ENCODE measurements at places on chromosomes 7 and 10. TPM values are rescaled to one million over a fixed set of nuclear protein-coding genes. Genes with fewer than 3 reads are reported as not detected.

The MEOX2 gene
- total RNA-seq, result 0.09 TPM

The PIP gene
- not detected for total RNA-seq

DNA sequence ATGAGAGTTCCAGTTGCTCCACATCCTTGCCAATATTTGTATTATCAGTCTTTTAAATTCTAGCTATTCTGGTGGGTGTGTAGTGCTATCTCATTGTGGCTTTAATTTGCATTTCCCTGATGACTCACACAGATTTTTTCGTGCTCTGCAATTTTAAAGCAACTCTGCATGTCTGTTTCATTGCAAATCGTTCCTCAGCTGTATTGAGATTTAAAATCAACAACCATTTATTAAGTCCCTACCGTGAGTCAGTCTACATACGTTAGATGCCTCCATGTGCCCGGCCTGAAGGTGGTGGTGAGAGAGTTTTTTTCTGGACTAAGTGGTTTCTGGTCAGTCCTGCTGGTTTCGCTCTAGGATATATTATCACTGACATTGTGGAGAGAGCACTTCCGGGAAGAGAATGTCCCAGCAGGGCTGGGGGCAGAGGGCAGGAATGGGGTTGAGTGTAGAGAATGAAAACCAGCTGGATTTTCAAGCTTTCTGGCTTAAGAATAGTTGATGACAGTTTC, 8.4 kb upstream of the HYCC1 start:
- DNase-seq, result no peak

DNA sequence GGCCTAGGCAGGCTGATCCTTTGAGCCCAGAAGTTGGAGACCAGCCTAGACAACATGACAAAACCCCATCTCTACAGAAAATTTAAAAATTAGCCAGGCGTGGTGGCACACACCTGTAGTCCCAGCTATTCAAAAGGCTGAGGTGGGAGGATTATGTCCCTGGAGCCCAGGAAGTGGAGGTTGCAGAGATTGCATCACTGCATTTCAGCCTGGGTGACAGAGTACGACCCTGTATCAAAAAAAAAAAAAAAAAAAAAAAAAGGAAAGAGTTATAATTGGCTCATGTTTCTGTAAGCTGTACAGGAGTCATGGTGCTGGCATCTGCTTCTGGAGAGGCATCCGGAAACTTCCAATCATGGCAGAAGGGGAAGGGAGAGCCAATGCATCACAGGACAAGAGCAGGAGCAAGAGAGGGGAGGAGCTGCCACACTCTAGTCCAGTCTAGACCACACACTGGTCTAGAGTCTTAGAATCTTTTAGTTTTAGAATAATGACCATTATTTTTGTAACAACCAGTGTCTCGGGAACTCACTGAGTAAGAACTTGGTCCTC, 16.8 kb downstream of the DOCK1 start:
- no peak for DNase-seq

The PRKRIP1 gene
- 18.3 TPM for total RNA-seq

The AASS gene
- total RNA-seq, result 79.6 TPM

DNA sequence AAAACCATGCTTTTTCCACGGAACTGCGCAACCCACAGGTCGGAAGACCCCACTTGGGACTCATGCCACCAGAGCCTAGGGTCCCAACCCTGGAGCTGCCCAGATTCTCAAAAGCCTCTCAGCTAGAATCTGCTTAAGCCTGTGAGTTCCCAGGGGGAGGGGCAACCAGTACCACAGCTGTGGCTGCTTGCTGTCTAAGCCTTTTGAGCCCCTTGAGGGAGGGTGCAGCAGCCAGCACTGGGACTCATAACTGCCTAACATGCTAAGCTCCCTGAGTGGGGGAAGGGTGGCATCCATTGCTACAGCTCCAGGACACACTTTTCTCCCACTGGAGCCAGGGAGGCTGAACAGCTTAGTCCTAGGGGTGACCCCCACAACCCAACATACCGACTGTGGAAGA, 485.6 kb upstream of the GRM3 start:
- DNase-seq, result no peak

GRCh38 chr10:119135513-119135881, 30.0 kb downstream of the SFXN4 start:
- no peak for DNase-seq

The NPFFR1 gene
- total RNA-seq, result 0.54 TPM

The GTF2IRD1 gene
- 20.7 TPM for total RNA-seq

- DNase-seq, result no peak
Measured at GRCh38 chr7:152572101-152572500, 103.8 kb downstream of the XRCC2 start.

The HMX2 gene
- not detected for total RNA-seq

GRCh38 chr10:1047937-1048336, 982 bp downstream of the IDI1 start:
- DNase-seq, result no peak

GRCh38 chr10:124198871-124199270, 105.5 kb upstream of the CHST15 start:
- no peak for DNase-seq

DNA sequence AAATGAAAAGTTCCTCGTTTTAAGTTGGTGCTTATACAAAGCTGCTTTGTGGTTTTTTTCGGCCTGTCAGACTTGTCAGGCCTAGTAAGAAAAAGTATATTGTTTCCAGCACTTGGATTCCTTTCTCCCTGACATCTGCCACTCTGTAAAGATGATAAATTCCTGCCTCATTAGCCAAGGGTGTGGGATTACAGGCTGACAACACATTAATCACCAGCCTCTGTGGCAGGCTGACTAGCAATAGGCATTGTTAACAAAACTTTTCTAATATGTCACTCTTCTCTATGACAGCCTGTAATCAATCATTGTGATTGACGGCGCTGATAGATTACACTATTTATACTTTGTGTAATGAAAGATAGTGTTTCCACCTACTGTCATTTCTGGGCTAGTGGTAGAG, 682.5 kb downstream of the LRMDA start:
- DNase-seq, result no peak

The TMEM229A gene
- 2.4 TPM for total RNA-seq

The AKR1C8 gene
- total RNA-seq, result 0.45 TPM

- no peak for DNase-seq
Measured at GRCh38 chr7:85160223-85160622, 26.6 kb downstream of the SEMA3D start.

The HOXA5 gene
- not detected for total RNA-seq

DNA sequence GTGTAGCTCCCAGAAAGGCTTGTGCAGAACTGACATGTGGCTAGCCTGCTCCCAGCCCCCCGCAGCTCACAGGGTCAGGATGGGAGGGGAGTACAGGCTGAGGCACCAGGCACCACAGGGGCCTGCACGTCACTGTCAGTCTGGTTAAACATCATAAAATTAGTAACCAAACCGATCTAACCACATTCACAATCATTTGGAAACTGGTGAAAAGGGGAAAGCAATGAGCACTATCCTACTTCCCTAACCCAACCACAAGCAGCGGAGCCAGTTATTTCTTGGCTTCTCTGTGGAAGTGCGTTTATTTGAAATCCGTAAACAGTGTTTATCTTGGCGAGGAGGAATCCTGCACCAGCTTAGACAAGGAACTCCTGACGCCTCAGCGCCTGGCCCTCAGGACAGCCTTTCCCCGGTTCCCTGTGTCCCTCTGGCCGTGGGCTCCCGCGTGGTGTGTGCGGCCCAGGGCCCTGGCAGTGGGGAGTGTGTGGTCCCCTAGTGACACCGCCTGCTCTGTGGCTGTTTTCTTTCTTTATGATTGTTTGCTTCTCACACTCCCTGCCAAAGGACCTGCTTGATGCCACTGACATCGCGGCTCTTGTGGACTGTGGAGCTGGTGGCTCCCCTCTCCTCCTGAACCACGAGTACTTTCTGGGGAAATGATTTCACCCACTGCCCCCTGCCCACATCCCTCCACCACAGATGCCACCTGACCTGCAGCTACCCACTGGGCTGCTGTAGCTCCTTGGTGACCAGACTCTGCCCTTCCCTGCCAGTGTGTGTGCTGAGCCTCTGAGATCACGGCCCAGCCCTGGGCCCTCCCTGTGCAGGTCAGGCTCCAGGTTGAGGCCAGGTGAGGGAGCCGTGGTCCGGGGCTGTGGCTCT, 38.0 kb downstream of the INPP5A start:
- no peak for DNase-seq

DNA sequence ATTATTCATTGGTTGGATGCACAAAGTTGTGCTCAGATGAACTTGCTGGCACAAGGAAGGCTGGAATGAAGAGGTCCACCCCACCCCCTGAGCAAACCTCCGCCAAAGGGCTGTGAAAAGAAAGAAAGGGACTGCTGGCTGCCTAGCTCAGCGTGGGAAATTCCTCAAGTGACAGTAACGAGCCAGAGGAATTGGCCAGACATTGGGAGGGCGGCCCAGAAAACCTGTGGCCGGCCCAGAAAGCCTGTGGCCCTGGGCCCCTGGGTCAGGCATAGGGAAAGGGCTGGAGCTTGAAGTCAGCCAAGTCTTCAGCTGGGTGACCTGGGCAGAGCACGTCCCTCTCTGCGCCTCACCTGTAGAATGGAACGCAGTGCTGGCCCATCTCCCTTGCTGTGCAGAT, 30.6 kb upstream of the CTBP2 start:
- DNase-seq, result no peak

DNA sequence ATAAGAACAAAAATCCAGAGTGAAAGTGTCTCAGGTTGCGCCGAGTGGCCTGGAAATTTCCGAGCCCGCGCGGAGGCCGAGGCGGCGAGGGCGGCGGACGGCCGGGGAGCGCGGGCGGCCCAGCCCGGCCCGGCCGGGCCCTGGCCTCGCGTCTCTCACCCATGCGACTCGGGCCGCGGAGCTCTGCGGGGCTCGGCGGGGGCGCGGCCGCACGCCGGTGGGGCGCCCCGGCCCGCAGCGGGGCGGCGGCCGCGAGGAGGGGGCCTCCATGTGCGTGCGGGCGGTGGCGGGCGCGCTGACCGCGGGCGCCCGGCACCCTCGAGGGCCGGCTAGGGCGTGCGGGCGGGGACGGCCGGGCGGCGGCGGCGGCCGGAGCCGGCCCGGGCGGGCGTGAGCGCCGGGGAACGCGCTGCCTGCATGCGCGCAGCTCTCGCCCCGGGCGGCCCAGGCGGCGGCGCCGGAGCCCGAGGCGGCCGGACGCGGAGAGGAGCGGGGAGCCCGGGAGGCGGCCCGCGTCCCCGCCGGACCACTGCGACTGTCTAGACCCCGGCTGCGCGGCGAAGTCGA, 302 bp upstream of the EN2 start:
- DNase-seq, result no peak

DNA sequence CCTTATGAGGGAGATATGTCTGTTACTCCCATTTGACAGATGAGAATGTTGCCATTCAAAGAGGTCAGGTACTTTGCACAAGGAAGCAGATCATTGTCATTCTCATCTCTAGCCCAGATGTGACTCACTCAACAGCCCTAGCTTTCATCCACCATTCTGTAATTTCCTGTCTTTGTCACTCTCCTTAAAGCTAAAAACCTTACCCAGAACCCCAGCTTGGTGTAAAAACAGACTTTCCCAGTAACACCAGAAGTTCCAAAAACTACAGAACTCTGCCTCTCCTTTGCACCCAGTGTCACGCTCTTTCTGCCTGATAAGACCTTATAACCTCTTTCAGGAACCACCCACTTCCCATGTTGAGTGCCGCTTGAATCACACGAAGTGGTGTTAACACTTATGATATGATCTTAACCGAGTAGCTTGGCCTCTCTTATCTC, 89.1 kb upstream of the SP4 start:
- DNase-seq, result no peak

The RPEL1 gene
- total RNA-seq, result not detected

The CPA1 gene
- not detected for total RNA-seq

The TMEM270 gene
- total RNA-seq, result not detected

DNA sequence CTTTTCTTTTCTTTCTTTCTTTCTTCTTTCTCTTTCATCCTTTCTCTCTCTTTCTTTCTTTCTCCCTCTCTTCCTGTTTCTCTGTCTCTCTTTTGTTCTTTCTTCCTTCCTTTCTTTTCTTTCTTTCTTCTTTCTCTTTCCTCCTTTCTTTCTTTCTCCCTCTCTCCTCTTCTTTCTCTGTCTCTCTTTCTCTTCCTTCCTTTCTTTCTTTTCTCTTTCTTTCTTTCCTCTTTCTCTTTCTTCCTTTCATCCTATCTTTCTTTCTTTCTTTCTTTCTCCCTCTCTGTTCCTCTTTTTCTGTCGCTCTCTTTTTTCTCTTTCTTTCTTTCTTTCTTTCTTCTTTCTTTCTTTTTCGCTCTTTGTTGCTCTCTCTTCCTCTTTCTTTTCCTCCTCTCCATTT, 1149.2 kb upstream of the AUTS2 start:
- no peak for DNase-seq

GRCh38 chr7:45100761-45101480, 10.6 kb downstream of the TBRG4 start:
- no peak for DNase-seq

The ELN gene
- 27.0 TPM for total RNA-seq

- DNase-seq, result no peak
Measured at GRCh38 chr7:159141167-159141566, 3.5 kb downstream of the VIPR2 start.

DNA sequence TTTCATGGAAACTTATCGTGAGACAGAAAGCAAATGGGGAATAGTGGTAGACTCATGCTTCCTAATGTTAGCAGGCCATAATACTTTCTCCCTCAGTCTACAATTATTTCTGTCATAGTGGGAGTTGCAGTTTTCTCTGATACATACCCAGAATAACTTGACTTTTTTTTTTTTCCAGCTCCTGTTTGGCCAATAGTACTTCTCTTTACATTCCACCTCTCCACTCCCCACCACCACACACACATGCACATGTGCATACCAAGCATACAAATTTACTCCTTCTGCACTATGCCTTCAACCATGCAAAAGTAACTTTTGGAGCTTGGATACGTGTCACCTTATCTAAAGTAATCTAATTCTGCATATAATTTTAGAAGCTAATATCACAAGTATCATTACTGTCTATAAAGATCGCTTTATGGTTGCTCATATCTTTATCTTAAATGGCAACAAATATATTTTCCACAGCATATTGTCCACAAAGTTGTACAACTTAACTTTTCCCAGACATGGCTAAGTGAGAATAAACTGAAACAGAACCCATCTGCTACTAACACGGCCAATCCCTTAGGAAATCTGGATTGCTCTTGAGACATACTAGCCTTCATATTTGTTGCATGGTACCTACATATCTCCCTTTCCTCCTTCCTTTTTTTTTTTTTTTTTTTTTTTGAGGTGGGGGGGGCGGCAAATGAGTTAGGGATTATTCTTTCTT, 49.0 kb downstream of the TES start:
- DNase-seq, result no peak

DNA sequence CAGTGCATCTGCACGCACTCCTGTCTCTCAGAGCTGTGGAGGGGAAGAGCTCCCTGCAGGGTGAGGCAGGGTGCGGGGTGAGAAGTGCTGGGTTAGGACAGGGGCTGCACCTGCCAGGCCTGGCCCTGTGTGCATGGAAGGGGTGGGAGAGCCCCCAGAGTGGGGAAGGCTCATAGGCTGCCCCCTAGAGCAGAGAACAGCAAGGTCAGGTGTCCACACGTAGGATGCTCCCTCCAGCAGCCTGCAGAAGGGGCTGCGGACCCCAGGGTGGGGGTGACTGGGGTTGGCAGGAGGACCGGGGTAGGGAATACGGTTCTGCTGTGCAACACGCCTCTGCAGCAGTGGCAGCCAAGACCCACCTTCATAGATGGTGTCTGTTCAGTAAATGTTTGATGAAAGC, 208.6 kb downstream of the PTPRN2 start:
- DNase-seq, result no peak

GRCh38 chr10:71234970-71235685, 22.8 kb downstream of the UNC5B start:
- DNase-seq, result no peak

The MOGAT3 gene
- total RNA-seq, result not detected

- no peak for DNase-seq
Measured at GRCh38 chr10:89079961-89080360, 89.4 kb downstream of the FAS start.

- DNase-seq, result no peak
Measured at GRCh38 chr7:5231811-5232484, 41.9 kb downstream of the WIPI2 start.

The WDR86 gene
- 33.8 TPM for total RNA-seq

Data from cerebellum (tissue), 4 donors.